Panc1 (cell line): ENCODE measurements at places on chromosomes 6 and 20. TPM values are rescaled to one million over a fixed set of nuclear protein-coding genes. Genes with fewer than 3 reads are reported as not detected.

DNA sequence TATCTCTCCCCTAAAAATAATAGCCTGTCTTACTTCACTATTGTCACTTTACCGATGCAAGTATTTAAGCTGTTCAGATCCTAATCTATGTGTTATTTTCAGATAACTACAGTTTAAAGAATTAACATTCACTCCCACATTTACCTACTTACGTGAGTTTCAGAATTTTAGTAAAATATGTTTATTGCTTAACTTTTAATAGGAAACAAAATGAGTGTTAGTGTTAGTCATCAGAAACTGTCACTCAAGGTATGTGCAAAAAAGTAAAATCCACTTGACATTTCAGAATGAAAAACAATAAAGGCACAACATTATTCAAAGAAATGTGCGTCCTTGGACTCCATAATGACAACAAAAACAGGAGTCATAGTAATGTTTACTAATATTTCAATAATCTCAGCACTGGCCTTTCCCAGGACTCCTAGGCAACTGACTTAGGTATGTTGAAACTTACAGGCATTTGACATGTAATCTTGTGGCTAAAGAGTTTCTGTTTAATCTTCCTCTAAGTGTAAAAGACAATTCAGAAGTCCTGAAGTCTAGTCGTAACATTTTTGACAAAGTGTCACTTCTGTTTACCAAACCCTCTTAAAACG, 4.5 kb downstream of the ATXN1 start:
- no peak for DNase-seq
- peaks cover 74% of the 10 kb centered on the region for H3K4me1 ChIP-seq
- H3K4me3 ChIP-seq = peak overlapping the region; percentile 2; the same call in 1 of the 2 replicates
- no peaks in the 10 kb centered on the region for H3K27me3 ChIP-seq

Gene MYBL2
- 138 TPM for total RNA-seq

Gene TLDC2
- not detected for total RNA-seq

DNA sequence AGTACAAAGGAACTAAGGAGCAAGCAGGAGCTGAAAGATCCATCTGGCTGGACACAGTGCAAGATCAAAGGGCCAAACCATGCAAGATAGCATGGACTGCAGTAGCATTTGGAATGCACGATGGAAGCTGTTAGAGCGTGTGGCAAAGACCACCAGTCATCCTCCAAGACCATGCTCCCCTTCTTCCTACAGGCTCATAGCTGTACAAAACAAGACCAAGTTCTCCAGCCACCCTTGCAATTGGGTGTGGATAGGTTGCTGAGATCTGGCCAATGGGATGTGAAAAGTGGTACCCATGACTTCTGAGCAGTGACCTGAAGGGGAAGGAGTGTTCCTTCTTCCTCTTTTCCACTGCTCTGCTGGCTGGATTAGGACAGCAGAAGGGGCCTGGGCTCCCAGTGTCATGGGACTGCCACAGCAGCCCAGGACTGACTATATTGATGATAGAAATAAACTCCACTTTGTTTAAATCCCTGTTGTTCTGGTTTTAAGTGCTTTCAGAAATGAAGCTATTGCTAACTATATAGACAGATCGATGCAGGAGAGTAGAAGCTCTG, 64.9 kb downstream of the SLC22A23 start:
- H3K27ac ChIP-seq = no peak overlapping the region
- H3K4me1 ChIP-seq = no peaks in the 10 kb centered on the region
- no peak for DNase-seq
- no peak overlapping the region for H3K4me3 ChIP-seq

DNA sequence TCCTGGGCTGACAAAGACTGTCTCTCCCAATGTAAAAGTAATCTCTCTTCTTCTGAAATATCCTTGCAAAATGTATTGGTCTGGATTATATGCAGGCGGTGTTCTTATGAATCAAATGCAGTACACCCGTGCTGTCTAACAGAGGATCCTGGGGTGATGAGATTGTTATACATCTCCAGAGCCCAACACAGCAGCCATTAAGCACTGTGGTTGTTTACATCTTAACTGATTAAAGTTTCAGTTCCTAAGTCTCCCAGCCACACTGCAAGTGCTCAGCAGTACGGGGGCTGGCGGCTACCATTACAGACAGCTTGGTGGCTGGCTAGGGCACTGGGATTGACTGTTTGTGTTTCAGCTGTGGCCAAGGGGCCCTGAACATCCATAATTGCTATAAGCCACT, 7.0 kb downstream of the UNC93A start:
- H3K27ac ChIP-seq = no peak overlapping the region
- no peaks in the 10 kb centered on the region for H3K4me1 ChIP-seq
- no peak for DNase-seq
- peaks cover 4% of the 10 kb centered on the region; the same call in 1 of the 2 replicates for H3K27me3 ChIP-seq
- H3K4me3 ChIP-seq = no peak overlapping the region
- H3K36me3 ChIP-seq = no peaks in the 10 kb centered on the region

DNA sequence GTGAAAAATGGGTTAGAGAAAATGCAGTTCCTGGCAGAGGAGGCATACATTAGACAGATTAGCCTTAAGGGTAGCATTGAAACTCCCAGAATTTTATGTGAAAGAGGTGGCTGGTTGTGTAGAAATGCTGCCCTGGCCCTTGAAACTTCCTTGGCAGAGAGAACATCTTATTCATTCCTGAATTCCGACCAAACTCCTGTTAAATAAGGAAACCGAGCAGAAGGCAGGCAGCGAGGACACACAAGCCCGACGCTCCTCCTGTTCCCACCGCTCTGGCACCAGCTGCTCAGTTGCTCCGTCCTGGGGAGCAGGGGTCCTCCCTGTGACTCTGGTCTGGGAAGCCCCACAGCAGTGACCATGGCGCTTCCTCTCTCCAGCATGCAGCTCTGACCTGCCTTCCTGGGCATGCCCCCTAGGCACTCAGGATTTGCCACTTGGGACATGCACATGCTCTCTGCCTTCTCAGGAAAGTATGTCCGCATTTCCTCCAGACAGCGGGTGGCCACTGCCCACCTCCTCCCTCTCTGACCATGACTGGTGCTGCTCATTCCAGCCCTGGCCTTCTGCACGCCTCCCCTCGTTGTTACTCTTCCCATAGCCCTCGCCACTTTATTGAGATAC, 35.2 kb upstream of the CLDN20 start:
- peaks cover 4% of the 10 kb centered on the region; the same call in 1 of the 2 replicates for H3K4me1 ChIP-seq
- no peak for DNase-seq
- H3K36me3 ChIP-seq = no peaks in the 10 kb centered on the region
- no peaks in the 10 kb centered on the region for H3K27me3 ChIP-seq

Gene LY6G5C
- 0.62 TPM for total RNA-seq

Gene GABRR1
- not detected for total RNA-seq
